ENCODE measurements at places on chromosomes 3 and 15. TPM values are rescaled to one million over a fixed set of nuclear protein-coding genes. Genes with fewer than 3 reads are reported as not detected.

GABRB3 gene
- 0.54 TPM for total RNA-seq

NT5DC2 gene
- 40.4 TPM for total RNA-seq

CCR8 gene
- total RNA-seq: not detected

FETUB gene
- total RNA-seq: not detected

CACNA2D3 gene
- total RNA-seq: under 0.01 TPM

NR1I2 gene
- total RNA-seq: 2.4 TPM

NAA50 gene
- 82.9 TPM for total RNA-seq

SLC28A1 gene
- total RNA-seq: not detected

DNA sequence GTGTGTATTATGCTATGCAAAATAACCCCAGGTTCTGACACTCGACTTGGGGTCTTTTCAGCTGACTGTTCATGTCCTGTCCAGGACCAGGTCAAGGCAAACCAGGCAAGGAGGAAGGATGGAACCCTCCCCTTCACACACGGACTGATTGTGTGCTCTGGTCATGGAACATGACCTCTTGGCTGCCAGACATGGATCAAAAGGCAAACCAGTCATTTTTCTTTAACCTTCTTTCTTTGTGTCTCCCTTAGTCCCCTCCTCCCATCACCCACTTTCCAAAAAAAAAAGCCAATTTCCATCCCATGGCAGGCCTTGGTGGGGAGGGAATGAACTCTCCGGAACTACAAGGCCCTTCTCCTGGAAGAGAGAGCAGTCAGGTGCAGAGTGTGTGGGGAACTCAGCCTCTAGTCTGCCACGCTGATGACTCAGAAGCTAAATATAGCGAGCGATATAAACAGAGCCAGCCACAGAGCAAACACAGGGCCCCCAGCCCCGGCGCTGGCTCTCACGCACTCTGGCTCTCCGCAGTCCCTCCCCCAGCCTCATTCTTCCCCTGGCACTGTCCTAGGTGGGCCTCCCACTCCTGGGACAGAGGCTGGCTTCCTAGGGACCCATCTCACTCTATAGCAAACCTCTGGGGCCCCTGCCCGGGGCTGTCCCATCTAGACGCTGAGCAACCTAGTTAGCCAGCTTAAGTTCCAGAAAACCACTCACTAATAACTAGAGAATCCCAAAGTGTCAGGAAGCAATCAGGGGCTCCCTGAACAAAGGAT, 10.0 kb downstream of the BMF start:
- peak; percentile 90 for DNase-seq

GRCh38 chr3:171531716-171532115, 71.5 kb upstream of the TNIK start:
- DNase-seq: no peak

DNA sequence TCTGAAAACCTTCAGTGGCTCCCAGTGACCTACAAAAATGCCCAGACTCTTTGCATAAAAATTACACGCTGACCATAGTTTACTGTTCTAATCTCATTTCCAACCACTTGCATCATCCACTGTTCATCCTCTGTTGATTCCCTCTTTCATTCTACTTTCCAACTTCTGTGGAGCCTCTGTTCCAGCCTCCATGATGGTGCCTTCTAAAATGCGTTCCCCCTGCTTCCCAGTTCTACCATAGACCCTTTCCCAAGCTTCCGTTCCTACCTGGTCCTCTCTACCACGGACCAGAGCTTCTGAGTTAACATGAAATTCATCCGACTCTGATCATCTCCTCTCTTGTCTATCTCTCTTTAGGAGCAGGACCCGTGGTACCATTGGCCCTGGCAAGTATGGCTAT, 127.0 kb downstream of the THSD4 start:
- no peak for DNase-seq

GRCh38 chr3:134998158-134998557, 203.1 kb downstream of the EPHB1 start:
- DNase-seq: no peak

DNA sequence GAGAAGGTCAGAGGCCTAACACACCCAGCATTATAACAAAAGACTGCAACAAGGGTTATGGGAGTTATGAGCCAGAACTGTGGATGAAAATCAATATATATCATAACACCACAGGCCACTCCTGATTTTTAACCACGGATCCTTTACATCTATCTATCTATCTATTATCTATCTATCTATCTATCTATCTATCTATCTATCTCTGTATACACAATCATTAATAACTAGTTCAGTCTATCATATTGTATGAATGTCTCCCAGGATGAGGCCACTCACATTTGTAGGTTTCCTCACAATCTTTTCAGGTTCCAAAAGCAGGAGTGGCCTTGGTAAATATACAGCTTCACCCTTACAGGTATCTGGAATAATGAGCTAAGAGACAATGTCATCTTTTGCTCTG, 94.2 kb downstream of the PDCD6IP start:
- no peak for DNase-seq

DNA sequence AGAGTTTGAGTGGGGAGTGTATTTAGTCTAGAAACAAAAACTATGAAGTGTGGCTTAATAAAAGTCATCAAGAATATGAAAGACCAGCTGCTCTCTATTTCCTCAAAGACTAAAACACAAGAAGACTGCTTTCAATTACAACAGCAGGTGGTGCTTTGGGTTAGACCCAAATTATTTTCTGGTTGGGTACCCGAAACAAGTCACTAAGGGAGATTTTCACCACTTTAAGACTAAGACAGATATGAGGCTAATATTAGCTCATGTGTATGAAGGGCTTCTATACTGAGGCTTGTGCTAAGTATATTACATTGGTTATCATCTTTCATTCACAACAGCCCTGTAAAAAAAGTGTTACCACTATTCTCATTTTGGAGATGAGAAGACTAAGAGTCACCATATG, 43.1 kb downstream of the COL8A1 start:
- DNase-seq: no peak

DNA sequence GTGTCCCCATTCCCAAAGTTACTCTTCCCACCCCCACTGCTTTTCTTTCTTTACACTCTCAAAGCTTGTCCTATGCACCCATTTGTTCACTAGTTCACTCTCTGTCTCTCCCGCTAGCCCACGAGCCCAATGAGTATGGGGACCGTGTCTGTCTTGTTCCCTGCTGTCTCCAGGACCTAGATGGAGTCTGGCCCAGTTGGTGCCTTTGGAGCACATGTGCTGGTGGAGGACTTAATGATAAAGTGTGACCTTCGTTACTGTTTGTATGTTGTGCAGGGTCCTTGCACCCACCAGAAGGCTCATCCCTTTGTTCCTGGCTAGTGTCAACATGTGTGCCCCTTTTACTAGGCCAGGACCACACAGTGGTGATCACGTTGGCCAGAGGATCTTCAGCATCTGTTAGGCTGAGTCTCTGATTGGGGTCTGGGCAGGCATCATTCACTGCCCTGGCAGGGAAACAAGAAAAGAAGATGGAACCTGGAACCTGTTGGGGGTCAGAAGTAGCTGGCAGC, 7.4 kb downstream of the CISH start:
- no peak for DNase-seq

- DNase-seq: no peak
These were observed 129.3 kb upstream of the CD96 start for GRCh38 chr3:111412656-111413055.

- DNase-seq: peak; percentile 56
These were observed 19.5 kb upstream of the COMMD2 start for GRCh38 chr3:149771652-149772271.

DNA sequence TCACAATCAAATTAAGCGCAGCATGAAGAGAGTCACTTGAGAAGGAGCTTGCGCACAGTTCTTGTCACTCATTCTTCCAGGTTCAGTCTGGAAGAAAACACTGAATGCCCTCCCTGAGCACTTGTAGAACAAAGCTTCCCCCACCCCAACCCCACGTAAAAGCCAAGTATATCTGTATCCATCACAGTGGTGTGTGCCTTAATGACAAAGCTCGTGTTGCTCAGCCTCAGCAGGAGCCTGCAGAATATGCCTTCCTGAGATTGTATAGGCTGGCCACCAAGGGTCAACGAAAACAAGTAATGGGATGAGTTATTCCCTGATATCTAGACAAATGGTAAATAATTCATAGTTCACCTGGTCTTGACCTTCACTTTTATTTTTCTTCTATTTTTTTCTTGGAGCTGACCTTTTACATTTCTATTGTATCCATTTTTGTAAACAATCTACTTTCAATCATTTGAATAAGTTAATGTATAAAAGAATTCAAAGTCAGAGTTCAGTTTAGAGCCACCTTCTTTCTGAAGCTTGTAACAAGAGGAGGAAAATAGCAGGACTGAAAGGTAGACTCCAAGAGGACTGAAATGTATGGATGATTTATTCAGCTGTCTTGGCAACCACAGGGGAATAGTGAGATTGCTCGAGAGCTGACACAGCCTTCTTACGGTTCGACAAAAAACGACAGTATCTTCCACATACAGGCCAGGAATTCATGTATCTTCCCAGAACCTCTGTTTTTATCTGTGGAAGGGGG, 405.5 kb upstream of the TPM1 start:
- DNase-seq: no peak

GRCh38 chr15:95247071-95247984, 1016.0 kb downstream of the MCTP2 start:
- no peak for DNase-seq

- no peak for DNase-seq
These were observed 7.3 kb upstream of the CFAP91 start for GRCh38 chr3:119695480-119695879.

- no peak for DNase-seq
These were observed 99.7 kb upstream of the DAZL start for GRCh38 chr3:16704941-16705340.

GRCh38 chr3:72494130-72494529, 354.1 kb downstream of the SHQ1 start:
- DNase-seq: no peak

DNA sequence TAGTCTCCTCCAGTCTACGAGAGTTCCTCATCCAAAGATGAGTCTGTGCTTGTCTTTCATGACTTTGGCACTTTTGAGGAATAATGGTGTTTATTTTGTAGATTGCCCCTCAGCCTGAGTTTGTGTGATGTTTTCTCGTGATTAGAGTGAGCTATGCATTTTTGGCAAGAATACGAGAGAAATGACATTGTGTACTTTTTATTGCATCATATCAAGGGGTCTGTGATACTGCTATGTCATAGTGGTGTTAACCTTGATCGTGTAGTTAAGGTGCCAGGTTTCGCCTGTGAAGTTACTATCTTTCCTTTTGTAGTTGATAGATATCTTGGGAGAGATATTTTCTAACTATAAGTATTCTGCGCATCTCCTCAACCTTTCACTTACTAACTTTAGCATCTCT, 18.9 kb downstream of the RSRC1 start:
- DNase-seq: no peak

DNA sequence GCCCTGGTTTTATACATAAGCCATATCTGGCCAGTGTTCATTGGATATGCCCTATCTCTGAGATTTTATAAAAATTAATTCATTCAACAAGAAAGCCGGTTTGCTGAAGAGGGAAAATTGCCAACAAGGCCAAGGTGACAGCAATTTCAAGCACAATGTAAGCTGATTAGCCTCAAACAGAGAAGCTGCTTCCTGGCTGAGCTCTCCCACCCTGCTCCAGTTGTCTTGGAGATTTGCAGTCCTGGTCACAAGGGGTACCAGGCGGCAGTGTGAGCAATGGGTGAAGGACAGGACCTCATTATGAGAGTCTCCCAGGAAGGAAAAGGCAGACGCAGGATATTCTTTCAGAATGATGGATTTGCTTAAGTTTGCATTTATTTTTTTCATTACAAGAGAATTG, 5.4 kb upstream of the THSD4 start:
- DNase-seq: no peak

- no peak for DNase-seq
These were observed 76.3 kb downstream of the SMARCC1 start for GRCh38 chr3:47705391-47705790.

GRCh38 chr3:30342318-30343060, 263.9 kb upstream of the TGFBR2 start:
- no peak for DNase-seq

DNA sequence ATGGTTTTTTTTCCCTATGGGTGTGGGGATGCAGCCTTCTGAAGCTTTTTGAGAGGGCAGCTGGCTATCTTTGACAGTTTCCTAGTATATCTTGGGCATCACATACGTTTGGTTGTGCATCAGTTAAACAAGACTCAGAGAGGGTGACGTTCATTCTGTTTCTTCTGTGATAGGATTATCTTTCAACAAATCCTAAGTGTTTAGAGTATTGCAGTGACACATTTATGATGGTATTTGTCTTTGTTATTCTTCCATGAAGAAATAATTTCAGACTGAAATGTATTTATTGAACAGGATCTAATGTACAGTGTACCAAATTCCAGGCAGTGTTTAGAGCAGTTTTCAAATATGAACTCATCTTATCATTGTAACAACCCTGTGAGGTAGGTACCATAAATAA, 114.4 kb downstream of the PLCL2 start:
- DNase-seq: no peak

GRCh38 chr3:181694805-181695660, 16.7 kb upstream of the SOX2 start:
- no peak for DNase-seq
